ENCODE measurements at places on chromosomes 6 and 20.

DNA sequence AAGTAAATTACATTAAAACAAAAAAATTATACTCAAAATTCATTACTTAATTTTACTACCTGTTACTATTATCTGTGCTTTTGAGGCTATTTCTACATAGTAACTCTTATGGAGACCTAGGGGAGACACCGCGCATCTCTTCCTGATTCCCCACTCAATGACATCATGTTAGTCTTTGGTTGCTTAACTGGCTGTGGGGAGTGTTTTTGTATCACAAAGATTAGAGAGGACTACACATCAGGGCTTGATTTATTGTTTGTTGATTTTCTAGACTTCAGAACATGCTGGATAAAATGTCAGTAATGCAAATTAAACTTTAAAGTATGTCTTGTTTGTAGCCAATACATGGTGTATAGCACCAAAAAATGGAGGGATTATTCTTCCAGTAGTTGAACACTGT lies 26.0 kb downstream of the SLC2A10 start:
- no peak overlapping the region for H3K4me3 ChIP-seq
- no peaks in the 10 kb centered on the region for H3K36me3 ChIP-seq
- no peaks in the 10 kb centered on the region for H3K27me3 ChIP-seq

DNA sequence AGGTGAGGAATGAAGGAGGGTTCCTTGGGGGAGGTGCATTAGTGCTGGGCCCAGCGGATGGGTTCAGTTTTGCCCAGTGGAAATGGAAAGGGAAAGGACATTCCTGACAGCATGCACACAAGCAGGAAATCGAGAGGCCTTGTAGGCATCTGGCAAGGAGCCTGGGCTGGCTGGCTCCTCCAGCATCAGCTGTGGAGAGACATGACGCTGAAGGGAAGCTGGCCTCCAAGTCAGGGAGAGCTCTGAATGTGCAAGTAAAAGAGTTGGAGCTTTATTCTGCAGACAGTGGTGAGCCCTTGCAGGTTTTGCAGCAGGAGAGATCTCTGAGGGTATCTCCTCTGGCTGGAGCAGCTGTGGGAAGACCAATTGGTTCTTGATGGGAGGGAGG lies 154.3 kb downstream of the MRPL14 start:
- peak; percentile 96 for DNase-seq
- H3K4me3 ChIP-seq, result no peak overlapping the region
- peak overlapping the region; percentile 64 for H3K27ac ChIP-seq
- no peaks in the 10 kb centered on the region for H3K27me3 ChIP-seq
- no peaks in the 10 kb centered on the region for H3K36me3 ChIP-seq

GRCh38 chr6:12421596-12421995 lies 131.4 kb downstream of the EDN1 start:
- no peak for DNase-seq
- H3K4me1 ChIP-seq, result no peaks in the 10 kb centered on the region
- H3K27ac ChIP-seq, result no peak overlapping the region
- H3K27me3 ChIP-seq, result no peaks in the 10 kb centered on the region

DNA sequence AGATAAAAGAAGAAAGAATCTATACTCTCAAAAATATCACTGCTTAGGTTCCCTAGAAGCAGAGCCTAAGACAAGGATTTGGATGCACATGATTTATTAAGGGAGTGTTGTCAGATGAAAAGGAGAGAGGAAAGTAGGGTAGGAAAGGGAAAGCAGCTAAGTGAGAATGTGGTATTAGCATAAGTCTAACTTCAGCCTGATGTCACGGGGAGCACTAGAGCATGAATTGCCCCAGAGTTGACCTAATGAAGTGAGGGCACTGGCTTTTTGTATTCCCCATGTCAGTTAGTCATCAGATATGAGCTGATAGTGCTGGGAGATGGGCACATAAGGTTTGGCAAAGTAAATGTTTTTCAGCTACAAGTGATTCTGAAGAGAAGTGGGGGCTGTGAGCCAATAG lies 129.0 kb upstream of the THEMIS start:
- no peak for DNase-seq
- no peaks in the 10 kb centered on the region for H3K36me3 ChIP-seq
- no peaks in the 10 kb centered on the region for H3K4me1 ChIP-seq
- no peak overlapping the region for H3K27ac ChIP-seq
- no peak overlapping the region for H3K4me3 ChIP-seq
- H3K27me3 ChIP-seq, result no peaks in the 10 kb centered on the region

DNA sequence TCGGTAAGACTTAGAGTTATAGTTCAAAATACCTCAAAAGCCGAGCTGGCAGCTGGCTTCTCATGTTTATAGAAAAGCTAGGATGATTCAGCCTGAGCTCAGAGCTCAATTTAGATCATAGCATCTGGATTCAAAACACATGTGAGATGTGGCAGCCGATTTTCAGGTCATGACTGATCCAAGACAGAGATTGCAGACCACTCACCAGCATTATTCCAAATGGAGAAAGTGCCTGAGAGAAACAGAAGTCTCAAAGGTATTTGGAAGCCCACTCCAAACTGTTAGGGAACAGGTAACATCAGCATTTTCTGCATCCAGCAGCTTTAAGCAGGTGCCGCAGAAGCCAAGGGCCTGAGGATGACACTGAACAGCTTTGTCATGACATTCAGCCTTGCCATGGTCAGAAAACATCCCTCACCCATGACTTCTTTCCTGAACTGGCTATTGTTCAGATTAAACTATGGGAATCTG lies 102.2 kb downstream of the BACH2 start:
- H3K4me3 ChIP-seq, result no peak overlapping the region
- no peaks in the 10 kb centered on the region for H3K36me3 ChIP-seq
- H3K4me1 ChIP-seq, result no peaks in the 10 kb centered on the region
- DNase-seq, result peak; percentile 44
- H3K27ac ChIP-seq, result peak overlapping the region; percentile 38

DNA sequence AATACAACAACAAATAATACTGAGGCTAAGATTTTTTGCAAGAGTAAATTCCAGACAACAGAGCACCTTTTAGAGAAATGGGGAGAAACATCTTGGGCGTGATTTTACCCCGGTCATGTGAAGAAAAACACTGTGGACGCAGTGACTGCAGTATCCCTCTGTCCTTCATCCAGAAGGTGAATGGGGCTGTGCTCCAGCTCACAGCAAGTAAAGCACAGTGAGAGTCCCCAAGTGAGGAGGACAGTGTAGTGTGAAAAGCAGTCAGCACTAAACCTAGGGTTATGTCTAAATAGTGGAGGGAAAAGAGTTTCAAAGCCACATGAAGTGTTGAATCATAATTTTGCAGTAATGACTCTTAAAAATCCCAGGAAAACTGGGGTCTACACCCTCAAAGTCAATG lies 338.4 kb downstream of the PACRG start:
- H3K4me1 ChIP-seq, result no peaks in the 10 kb centered on the region
- DNase-seq, result no peak
- H3K36me3 ChIP-seq, result no peaks in the 10 kb centered on the region
- H3K4me3 ChIP-seq, result no peak overlapping the region
- no peaks in the 10 kb centered on the region for H3K27me3 ChIP-seq
- H3K27ac ChIP-seq, result no peak overlapping the region

Data from adrenal gland (tissue), 19 donors.